Esophagus squamous epithelium (tissue), 5 donors: ENCODE measurements at places on chromosomes 13 and 19. TPM values are rescaled to one million over a fixed set of nuclear protein-coding genes. Genes with fewer than 3 reads are reported as not detected.

- DNase-seq = no peak
Measured at GRCh38 chr13:62194371-62194770, 778.7 kb upstream of the PCDH20 start.

Gene NXNL1
- not detected for total RNA-seq

GRCh38 chr19:36489920-36490415, 607 bp upstream of the ZNF566 start:
- DNase-seq = peak; percentile 36

Gene BRSK1
- not detected for total RNA-seq

- no peak for DNase-seq
Measured at GRCh38 chr13:113846636-113847318, 17.1 kb downstream of the GAS6 start.
